ENCODE measurements at places on chromosomes 3 and 15.

DNA sequence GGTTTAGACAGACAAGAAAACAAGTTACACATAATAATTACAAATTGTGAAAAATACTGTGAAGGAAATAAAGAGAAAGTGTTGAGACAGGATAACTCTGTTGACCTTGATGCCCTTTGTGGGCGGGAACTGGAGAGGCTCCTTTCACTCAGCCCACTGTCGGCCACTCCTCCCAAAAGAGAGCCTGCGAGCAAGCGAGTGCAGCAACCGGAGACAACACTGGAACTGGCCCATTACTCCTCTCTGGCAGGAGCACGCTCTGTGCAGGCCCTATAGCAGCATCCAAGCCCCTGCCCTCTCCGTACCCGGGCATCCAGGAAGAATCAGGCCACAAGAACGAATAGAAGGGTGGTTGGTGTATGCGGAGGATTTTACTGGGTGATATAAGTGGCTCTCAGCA is 16.2 kb upstream of the DUT start:
- no peak for DNase-seq

- no peak for DNase-seq
Observed at GRCh38 chr3:126352476-126353454, 4.4 kb downstream of the KLF15 start.

DNA sequence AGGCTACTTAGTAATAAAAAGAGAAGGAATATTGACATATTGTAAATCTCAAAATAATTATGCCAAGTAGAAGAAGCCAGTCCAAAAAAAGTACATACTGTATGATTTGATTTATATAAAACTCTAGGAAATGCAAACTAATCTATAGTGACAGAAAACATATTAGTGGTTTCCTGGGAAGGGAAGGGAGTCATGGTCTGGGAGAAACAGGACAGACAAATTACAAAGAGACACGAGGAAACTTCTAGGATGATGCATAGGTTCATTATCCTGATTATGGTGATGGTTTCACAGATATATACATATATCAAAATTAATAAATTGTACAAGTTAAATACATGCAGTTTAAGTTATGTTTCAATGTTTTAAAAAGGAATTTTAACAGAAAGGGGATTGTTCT is 81.0 kb upstream of the GOLGA8B start:
- DNase-seq = no peak

GRCh38 chr15:70508561-70509281 is 254.6 kb downstream of the UACA start:
- no peak for DNase-seq

DNA sequence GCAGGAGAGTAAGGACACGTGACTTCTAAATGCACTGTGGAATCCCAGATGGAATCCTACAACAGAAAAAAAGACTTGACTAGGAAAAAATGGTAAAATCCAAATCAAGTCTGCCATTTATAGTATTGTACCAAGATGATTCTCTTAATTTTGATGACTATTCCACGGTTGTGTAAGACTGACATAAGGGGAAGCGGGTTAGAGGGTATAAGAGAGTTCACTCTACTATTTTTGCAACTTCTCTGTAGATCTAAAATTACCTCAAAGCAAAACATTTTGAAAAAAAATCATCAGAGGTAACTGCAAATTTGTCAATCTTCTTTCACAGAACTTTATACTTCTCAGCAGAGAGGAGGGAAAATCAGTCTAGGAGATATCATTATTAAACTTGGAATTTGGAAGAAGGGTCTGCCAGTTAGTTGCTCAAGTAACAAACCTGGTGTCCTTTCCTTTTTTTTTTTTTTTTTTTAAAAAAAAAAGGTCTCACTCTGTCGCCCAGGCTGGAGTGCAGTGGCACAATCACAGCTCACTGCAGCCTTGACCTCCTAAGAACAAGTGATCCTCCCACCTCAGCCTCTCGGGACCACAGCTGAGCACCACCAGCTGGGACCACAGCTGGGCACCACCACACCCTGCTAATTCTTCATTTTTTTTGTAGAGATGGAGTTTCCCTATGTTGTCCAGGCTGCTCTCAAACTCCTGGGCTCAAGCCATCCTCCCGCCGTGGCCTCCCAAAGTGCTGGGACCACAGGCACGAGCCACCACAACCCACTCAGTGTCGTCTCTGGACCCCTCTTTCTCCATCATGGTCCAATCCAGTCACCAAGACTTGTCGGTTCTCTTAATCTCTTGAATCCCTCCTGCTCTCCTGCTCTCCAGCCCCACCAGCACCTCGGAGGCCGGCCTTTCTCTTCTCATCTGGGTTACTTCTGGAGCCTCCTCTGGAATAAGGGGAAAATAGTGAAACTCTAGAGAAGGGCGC is 14.9 kb upstream of the HES1 start:
- no peak for DNase-seq

GRCh38 chr3:25094932-25095685 is 333.0 kb upstream of the RARB start:
- no peak for DNase-seq

GRCh38 chr15:45871121-45871855 is 236.5 kb downstream of the SQOR start:
- no peak for DNase-seq

GRCh38 chr3:100702082-100702979 is 7.0 kb upstream of the TFG start:
- no peak for DNase-seq

GRCh38 chr3:132925256-132925930 is 112.8 kb upstream of the TMEM108 start:
- no peak for DNase-seq

GRCh38 chr3:188914552-188914951 is 257.2 kb upstream of the TPRG1 start:
- no peak for DNase-seq

DNA sequence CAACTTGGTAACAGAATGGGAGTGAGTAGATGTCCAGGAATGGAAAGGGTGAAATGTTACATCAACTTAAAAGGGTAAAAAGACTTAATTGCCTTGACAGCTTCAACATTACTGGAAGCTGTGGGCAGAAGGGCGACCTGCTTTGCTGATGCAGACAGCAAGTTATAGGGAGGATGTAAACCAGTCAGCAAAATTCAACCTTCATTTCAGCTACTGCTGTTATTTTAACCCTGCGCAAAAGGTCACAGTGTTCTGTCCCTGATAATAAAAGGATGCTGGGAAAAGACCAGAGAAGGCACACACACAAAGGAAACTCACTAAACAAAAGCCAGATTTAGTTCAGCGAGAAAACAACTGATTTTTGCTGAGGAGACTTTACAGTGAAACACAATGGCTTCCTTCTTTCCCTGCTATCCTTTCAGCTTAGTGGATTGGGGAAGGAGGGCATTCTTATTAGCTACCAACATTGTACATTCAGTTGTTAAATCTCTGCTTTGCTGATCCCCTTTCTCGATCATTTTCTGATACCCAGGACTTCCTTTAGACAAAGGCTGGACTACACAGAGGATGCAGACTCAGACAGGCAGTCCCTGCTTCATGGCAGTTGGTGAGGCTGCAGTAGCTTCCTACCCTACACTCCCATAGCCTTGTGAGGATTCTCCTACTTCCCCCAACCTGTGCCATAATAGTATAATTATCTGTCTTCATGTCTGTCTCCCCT is 62.0 kb downstream of the P3H2 start:
- no peak for DNase-seq

DNA sequence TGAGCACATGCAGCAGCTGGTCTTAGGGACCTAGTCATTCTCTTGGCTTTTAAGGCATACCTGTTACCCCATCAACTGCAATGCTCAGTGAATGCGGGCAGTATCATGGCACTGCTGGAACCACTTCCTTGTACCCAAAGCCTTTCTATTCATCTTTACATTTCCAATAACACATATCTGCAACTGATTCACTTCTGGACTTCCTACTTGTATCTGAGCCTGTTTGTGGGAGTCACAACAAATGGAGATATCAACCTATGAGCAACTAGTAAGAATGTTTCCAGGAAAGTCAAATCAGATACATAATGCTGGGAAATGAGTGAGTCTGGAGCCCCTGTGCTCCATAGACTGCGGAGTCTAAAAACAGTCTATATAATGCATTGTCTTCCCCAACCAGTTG is 61.4 kb upstream of the PARL start:
- no peak for DNase-seq

GRCh38 chr3:159234306-159234705 is 432.5 kb downstream of the MFSD1 start:
- DNase-seq = no peak

DNA sequence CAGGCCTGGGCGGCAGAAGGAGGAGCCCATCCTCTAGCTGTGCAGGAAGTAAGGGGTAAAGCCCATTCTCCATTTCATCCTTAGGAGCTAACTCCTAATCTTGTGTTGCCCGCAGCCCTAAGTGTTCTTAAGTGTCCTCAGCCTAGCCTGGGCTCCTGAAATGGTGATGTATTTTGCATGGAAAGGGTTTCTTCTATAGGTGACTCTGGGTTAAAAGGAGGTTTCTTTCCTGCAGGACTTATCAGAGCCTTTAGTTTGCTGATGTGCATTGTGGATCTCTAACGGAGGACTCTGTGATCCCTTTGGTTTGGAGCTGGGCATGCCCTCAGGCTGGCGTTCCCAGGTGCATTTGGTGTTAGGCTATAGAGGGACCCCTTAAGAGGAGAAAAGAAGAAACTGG is 48.5 kb upstream of the TRPM1 start:
- no peak for DNase-seq

GRCh38 chr3:61110576-61110975 is 140.7 kb downstream of the FHIT start:
- no peak for DNase-seq

- DNase-seq = no peak
Observed at GRCh38 chr15:77748078-77749064, 115.7 kb upstream of the LINGO1 start.

DNA sequence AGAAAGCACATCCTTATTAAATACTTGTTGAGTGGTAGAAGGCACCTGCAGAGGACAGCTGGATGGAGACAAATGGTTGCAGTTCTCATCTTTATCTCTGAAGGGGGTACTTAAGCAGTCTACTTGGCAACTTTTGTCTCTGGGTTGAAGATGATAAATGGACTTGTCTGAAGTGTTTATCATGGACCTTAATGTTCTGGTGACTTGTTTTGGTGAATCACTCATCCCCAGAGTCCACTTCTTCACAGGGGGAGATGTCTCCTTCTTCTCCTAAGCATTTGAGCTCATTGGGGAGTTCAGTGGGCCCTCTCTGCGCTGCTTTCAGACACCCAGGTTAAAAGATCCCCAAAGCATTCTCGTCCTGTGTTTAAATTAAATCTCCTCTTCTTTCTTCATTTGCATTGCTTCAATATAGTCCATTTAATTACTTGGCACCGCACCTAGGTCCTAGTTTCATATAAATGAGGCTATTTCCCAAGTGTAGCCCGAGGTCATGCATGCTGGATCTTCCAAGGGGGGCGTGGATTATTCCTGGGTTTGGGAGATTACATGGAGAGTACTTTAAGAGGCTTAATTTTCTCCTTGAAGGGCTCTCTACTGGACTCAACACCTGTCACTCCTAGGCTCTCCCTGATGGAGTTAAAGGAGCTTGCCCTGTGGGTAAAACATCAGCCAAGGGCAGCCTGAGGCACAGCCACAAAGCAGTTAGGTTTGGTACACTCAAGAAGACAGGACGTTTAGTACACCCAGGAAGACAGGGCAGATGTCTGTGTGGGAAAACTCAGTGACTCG is 239.3 kb upstream of the C2CD4B start:
- DNase-seq = no peak

DNA sequence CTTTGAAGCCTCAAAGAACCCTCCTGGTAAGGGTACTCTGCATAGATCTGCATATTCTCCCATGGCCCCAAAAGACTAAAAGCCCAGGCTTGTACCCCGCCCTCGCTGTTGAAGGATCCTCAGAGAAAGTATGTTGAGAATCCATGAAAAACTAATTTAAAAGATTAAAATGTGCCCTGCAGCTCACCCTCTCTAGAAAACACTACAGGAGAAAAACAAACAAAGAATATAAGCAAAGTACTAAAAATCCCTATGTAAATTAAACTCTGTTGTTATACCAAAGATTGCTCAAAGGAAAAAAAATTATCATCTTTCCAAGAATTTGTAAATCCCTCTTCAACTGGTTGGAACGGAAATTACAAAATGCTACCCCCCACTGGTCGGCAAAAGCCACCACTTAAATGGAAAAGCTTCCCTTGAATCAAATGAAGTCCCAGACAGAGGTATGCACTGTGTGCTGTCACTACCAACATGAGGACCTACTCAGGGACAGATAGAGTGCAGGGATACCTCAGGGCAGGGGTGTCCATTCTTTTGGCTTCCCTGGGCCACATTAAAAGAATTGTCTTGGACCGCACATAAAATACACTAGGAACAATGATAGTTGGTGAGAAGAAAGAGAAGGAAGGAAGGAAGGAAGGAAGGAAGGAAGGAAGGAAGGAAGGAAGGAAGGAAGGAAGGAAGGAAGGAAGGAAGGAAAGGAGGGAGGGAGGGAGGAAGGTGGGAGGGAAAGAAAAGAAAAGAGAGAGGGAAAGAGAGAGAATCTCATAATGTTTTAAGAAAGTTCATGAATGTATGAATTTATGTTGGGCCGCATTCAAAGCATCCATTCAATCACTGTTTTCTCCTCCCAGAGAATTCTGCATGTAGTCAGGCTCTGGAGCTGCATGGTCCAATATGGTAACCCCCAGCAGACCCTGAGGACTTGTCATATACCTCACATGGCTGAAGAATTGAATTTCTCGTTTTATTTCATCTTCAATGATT is 88.1 kb downstream of the MAGI1 start:
- DNase-seq = no peak

- no peak for DNase-seq
Observed at GRCh38 chr15:28021281-28022039, 77.7 kb downstream of the OCA2 start.

- no peak for DNase-seq
Observed at GRCh38 chr3:187145149-187145895, 6.0 kb upstream of the RPL39L start.

GRCh38 chr3:130838898-130839600 is 54.8 kb upstream of the ATP2C1 start:
- DNase-seq = no peak

- no peak for DNase-seq
Observed at GRCh38 chr15:85007741-85008397, 26.2 kb downstream of the PDE8A start.

DNA sequence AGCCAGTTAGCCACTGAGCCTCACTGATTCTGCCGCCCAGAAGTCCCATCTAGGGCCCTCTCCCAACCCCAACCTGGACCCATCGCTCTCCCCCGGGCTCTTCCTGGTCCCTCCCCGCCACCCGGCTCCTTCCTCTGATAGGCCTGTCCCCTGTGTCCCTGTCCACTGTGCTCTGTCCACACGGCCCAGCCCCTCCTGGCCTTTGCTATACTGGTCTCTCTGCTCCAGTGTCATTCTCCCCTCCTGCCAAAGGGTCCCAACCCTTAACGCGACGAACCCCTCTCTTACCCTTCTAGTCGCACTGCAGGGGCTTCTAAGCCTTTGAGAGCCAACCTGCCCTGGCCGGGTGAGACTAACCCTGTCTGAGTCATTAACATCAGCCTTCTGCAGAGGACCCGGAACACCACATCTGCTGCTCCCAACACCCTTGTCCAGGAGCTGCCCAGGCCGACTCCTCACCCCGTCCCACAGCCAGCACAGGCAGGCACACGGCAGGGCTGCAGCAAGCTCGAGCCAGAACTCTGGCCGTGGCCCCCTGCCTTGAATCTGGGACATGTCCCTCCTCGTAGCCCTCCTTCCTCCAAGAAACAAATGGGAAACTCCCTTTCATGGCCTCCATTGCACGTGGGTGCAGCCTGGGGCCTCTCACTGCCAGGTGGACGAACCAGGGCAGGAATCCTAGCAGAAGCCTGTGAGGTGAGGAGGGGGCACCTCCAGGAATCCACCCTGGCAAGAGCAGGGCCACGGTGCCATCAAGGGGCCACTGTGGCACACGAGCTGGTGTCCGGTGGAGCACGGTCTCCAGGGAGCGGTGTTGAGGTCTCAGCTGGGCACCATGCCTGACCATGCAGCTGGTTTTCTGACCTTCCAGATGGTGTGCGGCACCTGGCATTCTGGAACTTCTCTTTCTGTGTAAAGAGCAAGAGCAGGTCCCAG is 140.9 kb upstream of the IQSEC1 start:
- DNase-seq = no peak

All from stimulated activated CD4-positive, alpha-beta T cell treated with anti-CD3 and anti-CD28 coated beads, Interleukin-1b, Interleukin-23, amount 100 ng/mL, for 1 hour (primary cell).